GM23338 (cell line): ENCODE measurements at places on chromosomes 6 and 20. TPM values are rescaled to one million over a fixed set of nuclear protein-coding genes. Genes with fewer than 3 reads are reported as not detected.

SIRPG gene
- polyA plus RNA-seq = not detected in 2 replicates

TNF gene
- 0.11 TPM in 1 of 2 replicates, not detected in the other for polyA plus RNA-seq

F13A1 gene
- polyA plus RNA-seq = 0.30 and 0.32 TPM in 2 replicates

HLA-DRB1 gene
- polyA plus RNA-seq = 1.5 and 2.7 TPM in 2 replicates

COX4I2 gene
- 0.63 and 1.1 TPM in 2 replicates for polyA plus RNA-seq
